ENCODE measurements at places on chromosomes 11 and 22. TPM values are rescaled to one million over a fixed set of nuclear protein-coding genes. Genes with fewer than 3 reads are reported as not detected.

DNA sequence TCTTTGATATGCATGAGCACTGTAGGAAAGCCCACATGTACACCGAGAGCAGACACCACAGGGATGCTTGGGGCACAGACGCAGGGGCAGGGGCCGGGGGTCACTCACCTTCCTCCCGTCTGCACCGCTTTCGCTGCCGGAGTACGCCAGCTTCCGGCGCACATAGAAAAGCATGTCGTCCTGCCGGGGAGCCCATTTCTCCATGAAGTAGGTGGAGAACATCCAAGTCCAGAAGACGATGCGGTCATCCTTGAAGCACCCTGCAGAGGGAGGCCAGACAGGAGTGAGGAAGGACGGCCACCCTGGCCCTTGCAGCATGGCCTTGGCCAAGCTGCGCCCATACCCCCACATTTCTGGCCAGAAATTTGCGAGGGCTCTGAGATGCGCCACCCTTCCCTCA is 28.8 kb downstream of the KIAA0930 start:
- H3K4me3 ChIP-seq, result peak overlapping the region; percentile 57
- no peaks in the 10 kb centered on the region for H3K4me1 ChIP-seq
- no peak overlapping the region for H3K27ac ChIP-seq
- H3K27me3 ChIP-seq, result no peaks in the 10 kb centered on the region

GRCh38 chr11:127677660-127678425 is 677.3 kb upstream of the KIRREL3 start:
- DNase-seq, result no peak
- H3K36me3 ChIP-seq, result no peaks in the 10 kb centered on the region
- H3K27ac ChIP-seq, result no peak overlapping the region
- H3K4me1 ChIP-seq, result no peaks in the 10 kb centered on the region

DNA sequence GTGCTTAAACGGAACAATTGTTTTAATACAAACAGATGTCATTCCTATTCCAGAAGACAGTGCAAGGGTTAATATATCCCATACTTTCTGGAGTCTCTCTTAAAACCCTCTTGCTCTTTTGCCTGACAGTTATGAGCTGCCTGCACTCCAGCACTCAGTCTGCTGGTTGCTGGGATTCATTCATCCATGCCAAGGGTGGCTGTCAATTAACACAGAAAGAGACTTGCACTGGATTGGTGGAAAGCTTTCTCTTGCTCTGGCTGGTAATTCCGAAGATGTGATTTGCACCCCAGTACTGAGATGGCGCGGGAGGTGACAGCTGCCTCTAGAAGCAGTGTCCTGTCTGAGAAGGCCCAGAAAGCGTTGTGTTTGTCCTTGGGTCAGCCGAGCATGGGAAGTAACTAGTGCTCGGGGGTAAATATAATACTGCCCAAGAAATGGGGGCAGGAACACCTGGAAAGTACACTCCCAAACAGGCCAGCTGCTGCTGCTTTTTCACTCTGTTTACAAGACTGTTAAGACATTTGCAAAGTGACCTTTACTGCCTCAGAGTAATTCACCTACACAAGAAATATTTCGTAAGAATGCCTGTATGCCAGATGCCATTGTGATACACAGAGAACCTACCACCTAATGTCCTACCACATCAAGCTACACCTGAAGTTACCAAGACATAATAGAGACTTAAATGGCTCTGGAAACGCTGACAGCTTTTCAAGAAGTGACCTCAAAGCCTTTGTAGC is 20.5 kb downstream of the SCUBE2 start:
- H3K4me1 ChIP-seq, result no peaks in the 10 kb centered on the region
- H3K36me3 ChIP-seq, result no peaks in the 10 kb centered on the region
- DNase-seq, result no peak
- H3K4me3 ChIP-seq, result no peak overlapping the region

- H3K4me1 ChIP-seq, result no peaks in the 10 kb centered on the region
- no peak overlapping the region for H3K27ac ChIP-seq
- no peak overlapping the region for H3K4me3 ChIP-seq
- no peaks in the 10 kb centered on the region for H3K36me3 ChIP-seq
- no peak for DNase-seq
- no peaks in the 10 kb centered on the region for H3K27me3 ChIP-seq
These were observed 34.9 kb downstream of the OR10A6 start for GRCh38 chr11:7896009-7896785.

TTC12 gene
- 2.7 TPM for polyA plus RNA-seq

TSSK2 gene
- 0.32 TPM for polyA plus RNA-seq

CASP5 gene
- polyA plus RNA-seq, result not detected

Data from psoas muscle (tissue), 8 donors.